Spinal cord (tissue), 10 donors: ENCODE measurements at places on chromosomes 5 and 9. TPM values are rescaled to one million over a fixed set of nuclear protein-coding genes. Genes with fewer than 3 reads are reported as not detected.
A peak's percentile ranks its signal among the peaks of the same experiment; 100 is the strongest.

GRCh38 chr5:61076626-61077025 lies 85.6 kb downstream of the SMIM15 start:
- no peak for DNase-seq

The NUTM2G gene
- not detected for total RNA-seq

The FAM170A gene
- not detected for total RNA-seq

DNA sequence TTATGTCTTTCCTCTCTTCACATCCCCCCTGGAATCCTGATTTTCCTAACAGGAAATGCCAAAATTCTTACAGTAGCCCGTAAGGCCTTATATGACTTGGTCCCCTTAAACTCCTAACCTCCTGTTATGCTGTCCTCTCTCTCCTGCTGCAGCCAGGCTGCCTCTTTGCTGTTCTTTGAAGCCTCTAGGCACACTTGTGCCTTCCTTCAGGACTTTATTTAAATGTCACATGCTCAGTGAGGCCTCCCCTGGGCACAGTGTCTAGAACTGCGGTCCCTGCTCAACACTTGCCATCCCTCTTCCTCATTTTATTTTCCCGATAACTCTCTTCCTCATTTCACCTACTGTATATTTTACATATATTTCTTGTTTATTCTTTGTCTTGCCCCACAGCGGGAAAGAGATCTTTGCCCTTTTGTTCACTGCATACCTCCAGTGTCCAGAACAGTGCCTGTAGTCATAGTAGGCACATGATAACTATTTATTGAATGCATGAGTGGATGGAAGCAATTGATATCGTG lies 5.5 kb upstream of the SHB start:
- DNase-seq: no peak

DNA sequence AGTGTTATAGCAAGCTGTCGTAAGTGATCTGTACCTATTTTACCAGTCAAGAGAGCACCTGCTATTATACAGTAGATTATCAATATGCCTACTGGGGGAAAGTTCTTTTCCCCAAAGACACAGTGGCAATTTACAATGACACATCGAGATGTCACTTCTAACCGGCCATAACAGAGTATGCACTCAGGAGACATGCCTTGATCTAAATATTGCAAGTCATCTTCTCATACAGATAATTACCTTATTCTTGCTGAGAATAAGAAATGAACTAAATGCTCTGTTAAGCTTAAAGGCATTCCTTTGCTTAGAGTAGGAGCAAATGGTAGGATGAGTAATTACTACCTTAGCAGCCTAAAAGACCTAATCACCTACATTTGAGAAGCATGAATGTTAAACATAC lies 71.6 kb downstream of the PKD2L2 start:
- DNase-seq: no peak

- DNase-seq: no peak
Measured at GRCh38 chr5:4083591-4084337, 488.1 kb downstream of the IRX1 start.

DNA sequence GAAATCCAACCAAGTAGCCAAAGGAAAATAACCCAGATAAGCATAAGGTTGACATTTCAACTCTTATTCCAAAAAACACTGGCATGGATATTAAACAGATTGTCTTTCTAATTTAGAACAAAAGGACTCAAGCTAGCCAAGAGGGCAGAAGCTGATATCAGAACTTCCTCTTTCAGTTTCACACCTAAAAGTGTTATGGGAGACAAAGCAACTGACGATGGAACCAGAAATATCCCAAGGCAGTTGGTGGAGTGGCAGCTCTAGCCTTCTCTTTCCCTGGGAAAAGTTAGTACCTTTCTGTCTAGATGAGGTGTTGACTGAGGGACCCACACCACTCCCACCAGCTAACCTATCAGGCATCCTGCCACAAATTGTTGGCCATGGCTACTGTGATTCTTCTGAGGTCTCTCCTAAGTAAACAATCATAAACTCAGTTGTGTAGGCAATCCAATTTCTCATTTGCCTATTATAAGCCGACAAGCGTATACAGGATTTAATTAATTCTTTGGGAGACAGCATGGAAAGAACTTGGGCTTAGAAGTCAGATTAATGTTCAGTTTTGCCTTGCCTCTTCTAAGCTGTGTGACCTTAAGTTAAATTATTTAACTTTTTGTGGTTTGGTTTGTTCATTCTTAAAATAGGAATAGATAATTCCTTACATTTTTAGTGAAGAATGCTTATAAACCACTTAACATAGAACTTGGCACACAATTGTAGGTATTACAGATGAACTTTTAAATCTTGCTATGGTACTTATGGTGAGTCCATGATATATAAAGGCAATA lies 110.9 kb upstream of the ADAMTSL1 start:
- DNase-seq: no peak

DNA sequence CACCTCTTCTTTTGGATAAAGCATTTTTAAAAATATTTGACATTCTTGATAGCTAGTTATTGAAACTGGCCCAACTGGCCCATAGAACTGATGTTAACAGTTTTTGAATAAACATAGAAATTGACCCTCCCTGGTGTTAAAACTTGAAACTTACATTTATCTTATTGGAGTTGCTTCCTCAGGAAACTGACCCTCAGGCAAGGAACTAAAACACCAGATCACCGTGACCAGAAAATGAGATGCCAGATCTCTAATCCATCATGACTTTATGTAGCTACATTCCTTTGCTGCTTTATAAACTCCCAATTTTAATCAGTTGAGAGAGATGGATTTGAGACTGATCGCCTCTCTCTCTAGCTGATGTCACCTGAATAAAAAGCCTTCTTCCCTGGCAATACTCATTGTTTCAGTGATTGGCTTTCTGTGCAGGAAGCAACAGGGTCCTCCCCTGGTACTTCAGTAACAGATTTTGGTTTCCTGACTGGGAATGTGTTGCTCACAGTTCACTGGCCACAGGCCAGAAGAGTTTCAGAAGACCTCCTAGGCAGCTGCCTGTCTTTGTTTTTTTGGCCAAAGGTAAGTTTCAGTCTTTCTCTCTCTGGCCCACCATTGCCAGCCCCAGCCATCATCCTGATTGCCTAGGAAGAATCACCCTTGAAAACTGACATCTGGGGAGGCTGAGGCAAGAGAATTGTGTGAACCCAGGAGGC lies 212.4 kb downstream of the DTWD2 start:
- DNase-seq: no peak

DNA sequence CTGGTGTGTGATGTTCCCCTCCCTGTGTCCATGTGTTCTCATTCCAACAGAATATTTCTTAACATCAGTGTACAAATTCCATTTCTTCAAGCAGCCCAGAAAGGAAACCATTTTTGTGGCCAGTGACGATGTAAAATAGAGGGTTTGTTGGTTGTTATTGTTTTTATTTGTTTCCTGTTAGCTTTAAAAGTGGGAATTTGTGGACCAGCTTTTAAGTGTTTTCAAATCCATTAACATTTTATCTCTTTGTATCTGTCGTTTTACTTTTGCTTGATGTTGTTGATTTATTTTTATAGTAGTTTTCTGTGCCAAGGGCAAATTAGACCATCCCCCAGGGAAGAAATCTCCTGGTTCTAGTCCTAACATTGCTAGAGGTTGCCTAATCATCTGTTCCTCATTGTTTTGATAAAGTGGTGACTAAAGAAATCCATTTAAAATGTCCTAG lies 100.0 kb downstream of the GDNF start:
- DNase-seq: no peak

DNA sequence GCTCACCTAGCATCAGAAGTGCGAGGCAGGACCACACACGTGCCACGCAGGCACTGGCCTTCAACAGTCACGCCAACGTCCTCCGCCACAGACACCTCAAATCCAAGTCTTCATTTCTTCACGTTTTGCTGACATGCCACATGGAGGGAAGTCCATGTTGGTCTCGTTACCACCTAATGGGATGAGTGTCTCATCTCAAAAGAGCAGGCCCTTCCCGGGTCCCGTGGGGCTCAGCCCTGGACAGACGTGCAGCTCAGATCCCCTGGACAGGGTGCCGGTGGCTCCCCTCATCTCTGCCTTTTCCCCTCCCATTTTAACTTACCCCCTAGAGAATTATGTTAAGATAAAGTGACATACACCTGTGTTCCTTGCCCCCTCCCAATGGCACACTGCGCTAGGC lies 76.8 kb downstream of the MRPL36 start:
- no peak for DNase-seq

The CCL28 gene
- total RNA-seq: 2.6 TPM

The DOCK8 gene
- 7.2 TPM for total RNA-seq

The CER1 gene
- 0.79 TPM for total RNA-seq

DNA sequence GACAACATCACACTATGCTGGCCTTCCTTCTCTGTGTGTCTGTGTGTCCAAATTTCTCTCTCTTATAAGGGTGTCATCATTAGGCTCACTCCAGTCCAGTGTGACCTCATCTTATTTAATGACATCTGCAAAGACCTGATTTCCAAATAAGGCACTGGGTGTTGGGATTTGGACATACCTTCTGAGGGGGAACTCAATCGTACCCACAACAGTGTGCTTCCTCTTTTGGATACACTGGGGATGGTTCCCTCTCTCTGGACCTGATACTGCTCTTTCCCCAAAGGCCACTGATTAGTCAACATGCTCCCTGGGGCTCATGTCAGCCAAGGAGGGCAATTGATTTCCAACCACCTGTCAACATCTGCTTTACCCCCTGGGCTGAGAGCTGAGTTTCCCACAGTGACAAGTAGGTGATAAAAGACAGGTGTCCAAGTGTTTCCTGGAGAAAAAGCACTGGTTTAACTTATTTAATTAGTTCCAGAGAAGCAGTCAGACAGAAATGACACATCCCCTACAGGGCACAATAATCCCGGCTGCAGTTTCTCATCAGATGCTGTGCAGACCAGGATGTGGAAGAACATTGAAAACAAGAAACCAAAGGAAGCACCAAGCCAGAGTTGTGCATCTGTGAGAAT lies 17.8 kb upstream of the CEP72 start:
- no peak for DNase-seq

The SLC46A2 gene
- 0.11 TPM for total RNA-seq

DNA sequence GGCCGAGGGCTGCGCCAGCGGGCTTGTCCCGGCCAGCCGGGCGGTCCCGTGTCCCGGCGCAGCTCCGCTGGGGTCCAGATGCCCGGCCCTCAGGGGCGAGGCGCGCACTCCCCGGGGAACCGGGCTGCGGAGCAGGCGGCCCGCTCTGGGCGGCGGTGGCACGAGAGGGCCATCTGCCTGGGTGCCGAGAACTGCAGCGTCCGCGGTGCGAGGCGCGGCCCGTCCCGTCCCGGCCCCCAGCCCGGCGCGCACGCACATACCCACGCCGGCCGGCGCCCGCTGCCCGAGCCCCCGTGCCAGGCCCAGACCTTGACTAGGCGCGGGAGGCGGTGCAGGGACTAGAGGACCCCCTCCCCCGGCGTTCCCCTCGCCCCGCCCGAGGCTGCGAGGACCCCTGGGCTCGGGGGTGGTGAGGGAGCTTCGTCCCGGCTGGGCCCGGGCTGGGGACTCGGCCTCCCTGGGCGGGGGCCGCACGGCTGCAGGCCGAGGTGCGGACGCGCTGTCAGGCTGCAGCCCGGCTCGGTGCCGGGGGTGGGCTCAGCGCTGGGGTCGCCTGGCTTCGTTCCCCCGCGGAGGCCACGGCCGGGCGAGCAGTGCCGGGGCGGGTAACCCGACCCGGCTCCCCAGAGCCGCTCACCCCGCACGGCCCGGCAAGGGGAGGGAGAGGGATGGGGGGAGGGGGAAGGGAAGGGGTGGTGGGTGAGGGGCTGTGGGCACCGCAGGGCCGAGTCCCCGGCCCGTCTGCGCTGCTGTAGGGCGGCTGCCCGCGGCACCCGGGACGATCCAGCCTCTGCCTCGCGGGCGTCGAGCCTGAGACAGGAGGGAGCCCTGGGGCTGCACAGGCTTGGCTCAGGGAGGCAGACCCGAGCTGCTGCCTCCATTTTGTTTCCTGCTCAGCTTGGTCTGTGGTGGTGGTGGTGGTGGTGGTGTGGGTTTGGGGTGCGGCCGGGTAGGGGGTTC lies 1.2 kb upstream of the NSD1 start:
- peak; percentile 80 for DNase-seq

The TMEM174 gene
- total RNA-seq: not detected

The FOXI1 gene
- not detected for total RNA-seq

GRCh38 chr5:65734921-65735320 lies 12.9 kb downstream of the NLN start:
- DNase-seq: no peak

DNA sequence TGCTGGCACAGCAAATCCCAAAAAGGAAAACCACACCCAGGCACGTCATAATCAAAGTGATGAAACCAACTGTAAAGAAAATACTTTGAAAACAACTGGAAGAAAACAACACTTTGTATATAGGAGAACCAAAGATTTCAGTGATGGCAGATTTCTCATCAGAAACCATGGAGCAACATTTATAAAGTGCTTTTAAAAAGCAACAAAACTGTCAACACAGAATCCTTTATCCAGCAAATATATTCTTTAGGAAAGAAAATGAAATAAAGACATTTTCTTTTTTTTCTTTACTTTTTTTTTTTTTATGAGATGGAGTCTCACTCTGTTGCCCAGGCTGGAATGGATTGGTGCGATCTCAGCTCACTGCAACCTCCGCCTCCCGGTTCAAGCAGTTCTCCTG lies 5.3 kb upstream of the FAM151B start:
- no peak for DNase-seq

GRCh38 chr5:175484829-175485228 lies 6.5 kb downstream of the SFXN1 start:
- no peak for DNase-seq

GRCh38 chr5:65961633-65962032 lies 35.3 kb downstream of the ERBIN start:
- DNase-seq: no peak

DNA sequence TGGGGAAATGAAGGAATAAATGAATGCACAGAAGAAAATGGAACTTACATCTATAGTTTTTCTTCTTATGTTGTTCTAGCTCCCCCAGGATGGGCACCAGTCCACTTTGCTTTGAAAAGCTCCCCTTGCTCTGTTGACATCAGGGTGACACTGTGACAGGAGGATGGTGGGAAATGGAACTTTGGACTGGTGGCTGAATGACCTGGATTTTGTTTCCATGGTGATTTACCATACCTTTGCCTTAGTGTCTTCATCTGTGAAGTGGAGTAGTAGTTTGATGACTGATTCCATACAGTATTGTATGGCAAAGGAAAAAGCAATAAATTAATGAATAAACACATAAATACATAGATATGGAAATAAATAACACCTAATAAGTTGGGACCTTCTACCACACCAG lies 294.7 kb downstream of the KIF4B start:
- no peak for DNase-seq

The SPINK13 gene
- total RNA-seq: not detected

The BHMT2 gene
- 4.3 TPM for total RNA-seq

- DNase-seq: no peak
Measured at GRCh38 chr9:122005597-122005996, 87.5 kb downstream of the TTLL11 start.

- DNase-seq: no peak
Measured at GRCh38 chr5:150024346-150024984, 23.9 kb downstream of the HMGXB3 start.

GRCh38 chr9:38282756-38283155 lies 109.7 kb upstream of the ALDH1B1 start:
- DNase-seq: no peak
